ENCODE measurements at places on chromosomes 5 and 9. TPM values are rescaled to one million over a fixed set of nuclear protein-coding genes. Genes with fewer than 3 reads are reported as not detected.

The KIAA0825 gene
- 3.1 TPM for total RNA-seq

The GPR21 gene
- total RNA-seq = not detected

DNA sequence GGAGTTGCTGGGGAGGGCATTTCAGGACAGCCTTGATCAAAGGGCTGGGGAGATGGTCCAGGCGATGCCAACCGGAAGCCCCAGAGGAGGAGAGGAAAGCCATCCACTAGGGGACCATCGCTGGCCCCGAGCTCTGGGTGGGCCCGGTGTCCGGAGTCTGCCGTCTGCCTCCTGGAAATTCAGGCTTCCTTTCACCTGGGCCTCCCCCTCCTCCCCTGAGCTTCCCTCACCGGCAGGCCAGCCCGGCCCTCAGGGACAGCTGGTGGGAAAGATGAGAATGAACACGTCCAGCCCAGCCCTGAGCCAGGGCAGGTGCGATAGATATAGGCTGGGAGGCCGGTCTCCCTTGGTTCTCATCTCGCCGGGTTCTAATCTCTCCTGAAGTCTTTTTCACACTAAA lies 17.2 kb downstream of the IRX4 start:
- H3K27me3 ChIP-seq = peaks cover 2% of the 10 kb centered on the region
- H3K4me1 ChIP-seq = no peaks in the 10 kb centered on the region
- no peak overlapping the region for H3K27ac ChIP-seq
- H3K4me3 ChIP-seq = no peak overlapping the region
- DNase-seq = no peak

DNA sequence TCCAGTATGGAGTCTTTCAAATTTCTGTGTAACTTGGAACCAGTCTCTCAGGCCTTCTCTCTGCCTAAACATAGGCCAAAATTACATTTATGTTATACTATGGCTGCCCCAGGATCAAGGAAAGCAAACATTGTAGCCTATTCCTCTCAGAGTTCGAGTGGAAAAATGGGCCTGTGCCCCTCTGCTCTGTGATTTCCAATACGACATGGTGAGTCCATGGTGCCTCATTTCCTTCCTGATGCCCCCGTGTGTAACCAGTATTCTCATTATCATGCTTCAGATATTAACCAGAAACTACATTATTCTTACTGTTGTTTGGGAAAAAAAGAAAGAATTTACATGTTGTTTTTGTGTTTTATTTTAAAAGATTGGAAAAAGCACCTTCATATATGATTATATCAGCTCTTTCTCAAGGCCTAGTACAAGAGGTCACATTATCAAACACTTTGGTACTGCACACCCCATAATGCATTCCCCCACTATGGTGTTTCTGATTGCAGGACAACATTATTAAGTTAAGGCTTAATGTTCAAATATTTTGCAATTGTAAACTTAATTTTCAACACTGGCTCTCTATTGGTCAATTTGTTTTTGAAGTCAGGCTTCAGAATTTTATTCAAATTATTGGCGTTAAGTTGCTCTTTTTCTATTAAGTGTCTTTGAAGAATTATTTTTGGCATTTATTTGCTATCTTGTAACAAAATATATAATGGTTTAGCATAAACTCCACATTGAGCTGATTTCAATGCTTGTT lies 151.8 kb upstream of the SLC27A6 start:
- H3K27ac ChIP-seq = no peak overlapping the region
- H3K4me1 ChIP-seq = no peaks in the 10 kb centered on the region
- H3K4me3 ChIP-seq = no peak overlapping the region
- no peaks in the 10 kb centered on the region for H3K27me3 ChIP-seq
